ENCODE measurements at places on chromosomes 2 and 18.

GRCh38 chr2:148338541-148338940 is 306.0 kb upstream of the EPC2 start:
- peak; percentile 83 for DNase-seq

- DNase-seq, result no peak
Observed at GRCh38 chr2:128306931-128307460, 11.7 kb downstream of the HS6ST1 start.

- peak; percentile 85 for DNase-seq
Observed at GRCh38 chr2:36618381-36618780, 20.4 kb upstream of the FEZ2 start.

GRCh38 chr2:241612156-241613016 is 24.6 kb downstream of the THAP4 start:
- no peak for DNase-seq

DNA sequence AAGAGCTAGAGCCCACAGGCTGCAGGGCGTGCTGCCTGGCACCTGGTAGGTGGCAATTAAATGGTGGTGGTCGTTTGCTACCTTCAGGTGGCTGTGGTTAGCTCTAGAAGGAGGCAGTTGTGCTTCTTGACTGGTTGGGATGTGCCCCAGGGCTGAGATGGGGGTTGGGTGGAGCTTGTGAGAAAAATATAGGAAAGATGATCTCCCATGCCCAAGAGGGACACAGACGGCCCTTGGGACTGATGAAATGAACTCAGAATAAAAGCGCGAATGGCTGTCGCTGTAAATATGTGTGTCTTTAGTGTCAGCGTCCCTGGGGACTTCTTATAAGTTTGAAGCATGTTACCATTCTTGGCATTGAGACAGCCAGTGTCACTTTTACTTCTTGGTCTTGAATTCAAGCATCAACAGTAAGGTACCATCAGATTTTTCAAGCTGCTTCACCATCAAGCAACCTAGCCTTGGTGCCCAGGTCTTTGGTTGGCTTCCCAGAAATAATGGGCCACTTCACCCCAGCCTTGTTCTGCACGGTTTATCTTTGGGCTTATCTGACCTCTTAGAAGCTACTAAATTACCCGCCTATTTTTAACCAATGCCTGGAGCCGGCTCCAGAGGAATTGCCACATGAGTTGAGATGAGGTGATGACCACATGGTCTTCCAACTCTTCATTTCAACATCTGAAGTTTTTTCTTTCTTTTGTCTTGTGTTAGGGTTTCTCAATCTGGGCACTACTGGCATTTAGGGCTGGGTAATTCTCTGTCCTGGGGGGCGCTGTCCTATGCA is 11.9 kb downstream of the LRRFIP1 start:
- no peak for DNase-seq

- DNase-seq, result no peak
Observed at GRCh38 chr18:75167759-75168618, 41.0 kb downstream of the PTGR3 start.

DNA sequence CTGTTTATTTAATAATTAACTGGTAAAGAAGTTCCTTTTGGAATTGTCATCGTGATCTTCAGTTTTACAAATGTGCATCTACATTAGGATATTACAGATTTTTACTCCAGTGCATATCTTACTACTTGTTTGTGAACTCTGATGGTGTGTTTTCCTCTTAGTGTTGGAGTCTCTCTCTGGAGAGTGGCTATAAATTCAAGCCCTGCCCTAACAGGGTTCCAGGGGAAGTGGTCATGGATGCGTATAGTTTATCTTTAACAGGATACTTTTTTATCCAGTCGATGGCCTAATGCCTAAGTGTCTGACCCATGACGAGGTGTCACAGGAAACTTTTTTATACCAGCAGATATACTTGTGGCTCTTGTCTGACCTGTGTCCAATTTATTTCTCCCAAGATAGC is 75.4 kb downstream of the CHN1 start:
- DNase-seq, result no peak

DNA sequence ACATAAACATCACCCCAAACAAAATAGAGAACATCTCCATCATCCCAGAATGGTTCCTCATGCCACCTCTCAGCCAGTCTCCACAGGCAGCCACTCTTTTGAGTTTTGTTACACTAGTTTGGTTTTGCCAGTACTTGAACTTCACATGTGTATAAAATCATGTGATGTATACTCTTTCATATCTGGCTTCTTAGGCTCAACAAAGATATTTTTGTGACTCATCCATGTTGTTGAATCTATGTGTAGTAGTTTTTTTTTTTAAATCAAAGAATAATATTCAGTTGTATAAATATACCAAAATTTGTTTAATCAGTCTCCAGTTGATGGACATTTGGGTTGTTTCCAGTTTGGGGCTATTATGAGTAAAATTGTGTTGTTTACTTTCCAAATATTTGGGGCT is 75.9 kb downstream of the PMS1 start:
- DNase-seq, result peak; percentile 50

DNA sequence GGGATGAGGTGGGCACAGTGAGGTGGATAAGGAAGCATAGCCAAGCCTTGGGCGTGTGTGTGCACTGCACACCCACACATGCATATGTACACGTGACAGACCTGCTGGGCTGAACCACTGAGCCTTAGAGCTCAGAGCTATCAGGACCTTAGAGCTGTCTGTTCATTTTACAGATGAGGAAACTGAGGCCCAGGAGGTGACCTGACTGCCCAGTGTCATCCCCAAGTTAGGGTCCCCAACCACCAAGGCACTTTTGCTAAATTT is 8.2 kb upstream of the SNED1 start:
- no peak for DNase-seq

GRCh38 chr18:39647627-39648534 is 2082.3 kb upstream of the CELF4 start:
- DNase-seq, result peak; percentile 97

DNA sequence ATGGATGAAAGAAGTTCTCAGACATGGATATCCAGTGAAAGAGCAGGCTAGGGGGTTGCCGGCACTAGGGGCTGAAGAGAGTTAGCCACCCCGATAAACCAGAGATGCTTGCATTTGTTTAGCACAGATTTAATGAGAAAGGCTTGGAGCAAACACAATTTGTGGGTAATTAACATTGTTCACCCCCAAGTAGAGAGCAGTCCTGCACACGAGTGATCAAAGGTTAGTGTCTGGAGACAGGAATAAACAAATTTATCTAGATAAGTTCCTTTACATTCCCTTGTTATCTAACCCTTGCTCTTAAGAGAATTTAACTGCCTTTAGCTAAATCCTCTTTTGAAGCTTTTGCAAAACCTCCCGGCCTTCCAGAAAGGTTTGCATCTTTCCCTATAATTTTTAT is 23.9 kb downstream of the HTR2B start:
- DNase-seq, result no peak

- DNase-seq, result no peak
Observed at GRCh38 chr18:59576541-59577385, 120.5 kb downstream of the CCBE1 start.
